ENCODE measurements at places on chromosomes 12 and 14.

GRCh38 chr14:35750202-35750904 is 58.7 kb downstream of the RALGAPA1 start:
- no peak for DNase-seq

GRCh38 chr12:29563636-29564035 is 66.2 kb upstream of the OVCH1 start:
- DNase-seq: no peak

DNA sequence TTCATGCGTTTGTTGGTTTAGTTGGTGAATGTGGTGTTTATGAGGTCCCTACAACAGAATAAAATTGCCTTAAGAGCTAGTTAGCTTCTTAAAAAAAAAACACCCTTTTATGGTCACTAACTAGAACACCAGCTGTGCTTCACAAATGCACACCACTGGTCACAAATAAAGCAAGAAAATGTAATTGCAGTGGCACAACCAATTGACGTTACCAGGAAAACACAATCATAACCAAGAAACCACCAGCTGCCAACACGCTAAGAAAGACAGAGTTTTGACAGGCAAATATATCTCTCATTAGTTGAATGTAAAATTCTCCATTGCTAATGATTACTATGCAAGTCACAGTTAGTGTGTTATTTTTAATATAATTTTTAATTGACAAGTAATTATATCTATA is 389.9 kb downstream of the ADAMTS20 start:
- DNase-seq: no peak

DNA sequence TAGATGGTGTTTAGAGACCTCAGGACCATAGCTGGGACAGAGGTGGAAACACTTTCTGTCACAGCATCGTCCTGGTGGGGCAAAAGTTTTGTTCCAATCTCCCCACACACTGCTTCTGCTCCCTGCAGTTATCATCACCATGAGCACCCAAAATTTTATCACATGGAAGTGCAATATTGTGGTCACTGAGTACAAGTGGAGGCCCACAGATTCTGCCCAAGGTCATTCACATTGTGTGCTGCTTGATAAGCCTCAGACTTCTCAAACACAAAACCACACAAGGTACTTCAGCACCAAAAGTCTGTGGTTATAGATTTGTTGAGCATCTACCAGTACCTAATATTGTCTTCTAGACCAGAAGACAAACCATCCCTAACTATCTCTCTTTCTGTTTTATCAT is 554 bp upstream of the KRT77 start:
- no peak for DNase-seq

DNA sequence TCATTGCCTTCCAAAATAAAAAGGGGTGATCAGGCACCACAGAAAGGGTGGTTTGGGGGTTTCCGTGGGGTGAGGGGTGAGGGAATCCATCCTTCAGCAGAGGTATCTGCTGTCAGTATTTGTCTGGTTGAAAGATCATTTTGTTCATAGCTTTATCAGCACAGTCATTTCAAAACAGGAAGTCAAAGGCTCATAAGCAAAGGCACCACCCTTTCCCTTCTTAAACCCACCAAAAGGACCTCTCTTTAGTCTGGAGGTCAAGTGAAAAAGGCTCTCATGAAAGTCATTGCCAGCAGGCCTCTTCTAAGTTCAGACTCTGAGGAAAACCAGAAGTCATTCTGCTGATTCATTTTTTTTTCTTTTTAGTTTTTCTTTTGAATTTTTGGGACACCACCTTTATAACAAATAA is 6.2 kb downstream of the CHST11 start:
- no peak for DNase-seq

DNA sequence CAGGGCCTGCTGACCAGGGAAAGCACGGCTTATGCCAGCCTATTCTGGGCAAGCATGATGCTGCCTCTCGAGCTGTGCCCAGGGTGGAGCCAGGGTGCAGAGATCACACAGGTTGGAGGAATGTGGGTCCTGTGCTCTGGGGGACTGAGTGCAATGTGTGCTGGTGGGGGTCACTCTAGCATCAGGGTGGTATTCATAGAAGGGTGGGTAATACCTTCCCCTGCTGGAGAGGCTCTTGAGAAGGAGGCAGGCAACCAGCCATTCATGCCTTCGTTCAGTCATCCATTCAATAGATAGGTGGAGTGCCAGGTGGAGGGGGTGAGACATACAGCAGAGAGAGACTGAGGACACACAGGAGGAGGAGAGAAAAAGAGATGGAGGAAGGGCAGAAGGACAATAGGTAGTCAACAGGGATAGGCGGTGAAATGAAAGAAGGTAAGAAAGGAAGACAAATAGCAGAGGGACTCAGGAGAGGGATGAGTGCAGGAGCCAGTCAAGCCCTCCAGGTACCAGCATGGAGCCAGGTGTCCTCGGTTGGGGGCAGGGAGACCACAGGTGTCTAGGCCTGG is 5.2 kb upstream of the ZNF385A start:
- DNase-seq: no peak

- DNase-seq: no peak
Measured at GRCh38 chr12:110917467-110917866, 2.9 kb downstream of the MYL2 start.

GRCh38 chr14:23449314-23449713 is 13.9 kb upstream of the MYH7 start:
- no peak for DNase-seq

GRCh38 chr14:56782711-56783110 is 27.6 kb downstream of the OTX2 start:
- no peak for DNase-seq

- no peak for DNase-seq
Measured at GRCh38 chr12:65100140-65100539, 21.0 kb downstream of the WIF1 start.

DNA sequence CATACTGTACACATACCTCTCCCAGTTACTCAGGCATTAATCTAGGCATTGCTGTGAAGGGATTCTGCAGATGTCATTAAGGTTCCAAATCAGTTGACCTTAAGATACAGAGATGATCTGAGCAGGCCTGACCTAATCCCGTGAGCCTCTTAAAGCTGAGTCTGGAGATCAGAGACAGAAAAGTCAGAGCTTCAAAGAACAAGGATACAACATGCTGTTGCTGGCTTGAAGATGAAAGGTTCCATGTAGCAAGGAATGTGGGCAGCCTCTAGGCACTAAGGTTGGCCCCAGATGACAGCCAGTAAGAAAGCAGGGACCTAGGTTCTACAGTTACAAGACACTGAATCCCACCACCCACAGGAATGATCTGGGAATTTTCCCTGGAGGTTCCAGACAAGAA is 81.1 kb downstream of the MAP1LC3B2 start:
- no peak for DNase-seq

DNA sequence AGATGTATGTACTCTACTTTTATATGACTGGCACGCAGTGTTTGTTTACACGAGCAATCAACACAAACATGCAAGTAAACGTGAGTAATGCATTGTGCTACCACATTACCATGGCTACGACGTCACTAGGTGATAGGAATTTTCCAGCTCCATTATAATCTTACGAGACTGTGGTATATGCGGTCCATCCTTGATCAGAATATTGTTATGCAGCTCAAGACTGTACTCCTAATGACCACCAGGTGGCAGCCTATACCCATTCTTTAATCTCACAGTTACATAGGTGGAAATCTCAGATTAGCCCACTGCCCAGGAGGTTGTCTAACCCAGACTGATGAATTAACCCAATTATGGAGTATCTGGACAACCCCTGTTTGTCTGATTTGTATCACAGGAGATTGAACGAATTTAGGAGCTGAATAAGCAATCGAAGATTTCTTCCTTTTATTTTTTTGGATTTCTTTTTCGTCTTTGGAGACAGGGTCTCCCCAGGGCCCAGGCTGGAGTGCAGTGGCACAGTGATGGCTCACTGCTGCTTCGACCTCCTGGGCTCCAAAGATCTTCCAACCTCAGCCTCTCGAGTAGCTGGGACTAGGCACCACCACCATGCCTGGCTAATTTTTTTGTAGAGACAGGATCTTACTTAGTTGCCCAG is 8.7 kb upstream of the TESPA1 start:
- DNase-seq: peak; percentile 45

GRCh38 chr14:56268673-56269072 is 150.5 kb downstream of the PELI2 start:
- DNase-seq: no peak

- DNase-seq: no peak
Measured at GRCh38 chr12:116332705-116333380, 55.4 kb upstream of the MED13L start.

DNA sequence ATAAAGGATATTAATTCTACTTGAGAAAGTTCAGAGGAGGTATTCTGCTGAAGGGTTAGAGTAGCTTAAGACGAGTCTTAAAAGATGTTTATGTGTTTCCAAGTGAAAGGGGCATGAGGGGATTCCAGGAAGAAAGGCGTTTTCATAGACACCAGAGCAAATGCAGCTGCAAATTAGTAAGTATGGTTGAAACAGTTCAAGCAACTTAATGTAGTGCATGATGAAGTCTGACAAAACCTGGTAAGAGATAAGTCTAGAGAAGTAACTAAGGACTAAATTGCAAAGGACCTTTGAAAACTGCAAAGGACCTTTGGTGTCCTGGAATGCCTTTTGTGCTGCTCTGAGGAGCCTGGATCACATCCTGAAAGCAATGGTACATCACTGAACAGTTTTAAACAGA is 11.5 kb downstream of the LUM start:
- DNase-seq: no peak

GRCh38 chr12:74334780-74335179 is 202.9 kb upstream of the ATXN7L3B start:
- DNase-seq: no peak

DNA sequence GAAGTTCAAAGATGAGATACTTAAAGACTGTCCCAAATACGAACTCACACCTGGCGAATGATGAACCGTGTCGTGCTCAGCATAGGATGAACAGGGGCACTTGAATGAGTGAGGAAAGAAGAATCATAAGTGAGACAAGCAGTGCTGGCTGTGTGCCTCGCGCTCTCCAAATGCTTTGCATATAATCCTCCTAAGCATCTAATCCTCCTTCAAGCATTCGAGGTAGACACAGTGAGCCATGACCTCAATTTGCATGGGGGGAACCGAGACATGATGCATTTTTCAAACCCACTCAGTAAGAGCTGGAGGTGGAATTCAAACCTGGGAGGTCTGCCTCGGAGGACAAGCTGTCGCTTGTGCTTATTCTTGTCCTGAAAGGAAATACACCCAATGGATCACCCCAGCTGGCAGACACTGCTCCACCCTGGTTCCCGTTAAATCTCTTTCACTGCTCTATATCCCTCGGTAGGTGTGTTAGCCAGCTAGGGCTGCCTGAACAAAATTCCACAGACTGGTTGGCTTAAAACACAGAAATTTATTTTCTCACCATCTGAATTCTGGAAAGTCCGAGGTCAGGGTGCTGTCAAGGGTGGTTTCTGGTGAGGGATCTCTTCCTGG is 274.0 kb downstream of the SLC15A4 start:
- DNase-seq: no peak

- DNase-seq: no peak
Measured at GRCh38 chr14:38989922-38990546, 113.0 kb downstream of the SEC23A start.

DNA sequence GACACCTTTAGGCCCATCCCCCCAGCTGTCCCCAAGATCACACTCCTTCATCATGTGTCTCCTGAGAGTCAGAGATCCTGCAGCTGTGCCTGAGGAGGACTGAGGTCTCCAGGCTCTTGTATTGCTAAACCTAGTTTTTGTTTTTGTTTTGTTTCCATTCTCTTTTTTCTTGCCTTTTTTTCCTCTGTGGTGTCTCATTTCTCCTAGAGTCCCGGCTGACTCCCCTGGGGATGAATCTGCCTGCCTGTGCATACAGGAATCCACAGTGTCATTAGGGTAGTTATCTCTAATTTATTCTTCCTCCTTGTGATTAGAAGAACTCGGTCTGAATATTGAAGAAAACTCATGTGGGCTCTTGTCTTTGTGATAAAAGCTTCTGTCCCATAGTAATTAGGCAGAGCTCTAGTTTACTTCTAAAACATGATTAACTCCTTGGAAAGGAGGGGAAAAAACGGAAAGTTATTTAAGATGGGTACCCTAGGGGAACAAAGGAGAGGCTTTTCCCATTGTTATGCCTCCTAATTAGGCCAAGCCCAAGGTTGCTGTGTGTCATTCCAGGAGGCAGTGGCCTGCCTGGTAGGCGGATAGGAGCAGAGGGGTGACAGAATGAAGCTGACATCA is 343.2 kb downstream of the ZFP36L1 start:
- no peak for DNase-seq

DNA sequence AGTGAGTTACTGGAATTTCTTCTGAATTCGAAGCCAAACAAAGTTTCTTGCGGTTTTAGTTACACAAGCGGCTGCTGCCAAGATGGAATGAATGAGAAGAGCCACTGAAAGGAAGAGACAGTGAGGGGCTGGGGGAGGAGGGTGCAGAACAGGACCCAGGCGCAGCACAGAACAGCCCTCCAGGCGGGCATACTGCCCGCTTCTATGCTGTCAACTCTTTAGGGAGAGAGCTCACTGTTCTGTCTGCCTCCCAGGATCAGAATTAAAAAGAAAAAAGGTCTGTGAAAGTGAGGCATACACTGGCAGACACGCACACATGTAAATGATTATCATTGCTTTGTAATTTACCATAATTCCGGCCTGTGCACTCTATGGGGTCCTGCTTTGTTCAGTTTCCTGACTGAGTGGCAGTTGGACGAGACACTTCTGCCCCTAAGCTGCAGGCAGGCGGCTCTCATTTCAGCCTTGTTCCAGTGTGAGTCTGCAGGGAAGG is 231.6 kb downstream of the CACNA1C start:
- DNase-seq: no peak

DNA sequence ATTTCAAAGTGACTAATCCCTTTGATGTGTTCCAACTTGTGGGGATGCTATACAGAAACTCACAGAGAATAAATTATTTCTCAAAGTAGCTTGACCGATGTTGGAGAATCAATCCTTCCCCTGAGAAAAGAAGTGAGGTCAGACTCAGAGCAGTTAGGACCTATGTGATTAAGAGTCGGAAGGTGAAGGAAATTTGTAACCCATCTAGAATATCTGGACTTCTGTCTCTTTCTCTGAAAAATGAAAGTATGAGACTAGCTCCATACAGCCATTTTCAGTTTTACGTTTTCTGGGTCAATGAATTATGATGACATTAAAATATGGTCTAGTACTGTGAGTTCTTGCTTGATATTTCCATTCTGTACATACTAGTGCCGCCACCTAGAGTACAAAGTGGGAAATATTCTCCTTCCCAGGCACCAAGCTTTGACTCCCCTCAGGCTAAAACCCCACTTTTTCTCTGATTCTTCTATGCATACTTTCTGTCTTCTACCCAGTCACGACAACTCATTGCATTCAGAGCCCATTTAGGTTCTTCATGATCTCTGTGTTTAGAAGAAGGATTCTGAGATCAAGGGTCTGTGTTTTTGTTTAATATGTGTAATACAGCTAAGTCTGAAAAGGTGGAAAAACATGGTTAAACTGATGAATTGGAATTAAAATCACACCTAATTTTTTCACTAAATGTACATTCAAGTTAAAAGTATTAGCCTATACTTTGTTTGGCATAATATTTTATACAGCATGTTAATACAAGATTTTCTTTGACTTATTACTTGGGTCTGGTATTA is 6.9 kb upstream of the NTS start:
- peak; percentile 15 for DNase-seq

DNA sequence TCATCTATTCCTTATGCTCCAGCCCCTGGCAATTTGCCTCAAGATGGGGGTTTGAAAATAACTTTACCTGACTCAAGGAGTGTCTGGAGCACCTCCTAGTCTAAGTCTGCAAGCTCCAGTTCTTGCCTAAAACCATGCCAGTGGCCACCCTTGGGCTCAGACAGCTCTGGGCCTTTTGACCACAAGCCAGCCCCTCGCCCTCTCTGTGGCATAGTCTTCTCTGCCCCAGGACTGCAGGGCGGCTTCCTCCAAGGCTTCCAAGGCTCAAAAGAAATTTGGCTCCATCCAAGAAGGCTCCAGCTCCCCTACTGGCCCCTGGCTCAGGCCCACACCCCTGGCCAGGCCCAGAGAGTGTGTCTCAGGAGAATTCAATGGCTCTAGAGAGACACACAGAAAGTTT is 14.8 kb downstream of the ACVRL1 start:
- DNase-seq: no peak
